Osteocyte (in vitro differentiated cells): ENCODE measurements at places on chromosomes 1 and 21. TPM values are rescaled to one million over a fixed set of nuclear protein-coding genes. Genes with fewer than 3 reads are reported as not detected.

MAP10 gene
- 0.38 and 0.52 TPM in 2 replicates for total RNA-seq

CHIA gene
- total RNA-seq, result not detected in 2 replicates

DNA sequence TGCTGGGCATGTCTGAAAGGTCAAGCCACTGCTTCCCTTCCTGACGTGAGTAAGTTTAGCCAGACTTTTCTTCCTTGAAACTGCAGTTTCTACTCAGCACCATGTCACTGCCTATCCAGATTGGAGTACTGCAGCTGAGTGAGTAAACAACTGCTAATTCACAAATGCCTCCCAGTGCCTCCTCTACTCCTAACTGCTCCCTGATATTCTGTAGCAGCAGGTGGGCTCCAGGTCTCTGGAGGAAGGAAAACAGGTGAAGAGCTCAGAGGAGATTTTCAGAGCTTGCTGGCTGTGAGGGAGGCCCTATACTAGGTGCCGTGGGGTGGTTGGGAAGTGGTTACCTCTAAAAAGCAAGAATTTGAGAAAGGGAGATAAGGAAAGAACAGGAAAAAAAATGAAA is 96.5 kb downstream of the KIF14 start:
- DNase-seq, result no peak

CNIH3 gene
- total RNA-seq, result 4.2 and 5.5 TPM in 2 replicates

DNA sequence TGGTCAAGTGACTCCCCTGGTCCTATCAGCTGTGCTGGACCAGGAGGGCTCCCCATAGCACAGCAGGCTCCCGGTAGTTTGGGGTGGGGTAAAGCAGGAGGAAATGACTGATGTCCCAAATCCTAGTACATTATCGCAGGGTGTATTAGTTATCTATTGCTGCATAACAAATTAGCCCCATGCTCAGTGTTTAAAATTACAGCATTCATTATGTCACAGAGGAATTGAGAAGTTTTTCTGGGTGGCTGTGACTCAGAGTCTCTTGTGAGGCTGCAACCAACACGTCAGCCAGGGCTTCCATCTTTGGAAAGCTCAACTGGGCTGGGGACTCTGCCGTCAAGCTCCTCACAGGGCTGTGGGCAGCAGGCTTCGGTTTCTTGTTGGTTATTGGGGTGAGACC is 34.3 kb upstream of the LAPTM5 start:
- DNase-seq, result no peak

DNA sequence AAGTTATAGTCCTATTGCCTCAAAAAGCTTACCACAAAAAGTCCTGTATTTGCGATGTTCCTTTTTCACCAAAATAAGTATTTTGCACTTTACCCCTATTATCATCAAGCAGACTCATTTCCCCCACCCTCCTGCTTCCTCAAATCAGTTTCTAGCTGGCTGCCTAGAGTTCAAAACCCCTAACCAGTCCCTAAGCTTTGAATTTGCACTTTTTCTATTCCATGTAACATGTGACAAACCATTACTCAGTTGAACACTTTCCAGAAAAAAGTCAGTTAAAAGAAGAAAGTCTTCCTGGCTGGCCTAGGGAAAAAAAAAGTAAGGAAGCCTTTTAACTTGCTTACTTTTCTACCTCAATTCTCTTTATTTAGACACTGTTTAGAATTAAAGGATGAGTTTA is 8.2 kb downstream of the CEP170 start:
- DNase-seq, result no peak

GRCh38 chr1:27545271-27545670 is 55.3 kb upstream of the WASF2 start:
- DNase-seq, result no peak

DNA sequence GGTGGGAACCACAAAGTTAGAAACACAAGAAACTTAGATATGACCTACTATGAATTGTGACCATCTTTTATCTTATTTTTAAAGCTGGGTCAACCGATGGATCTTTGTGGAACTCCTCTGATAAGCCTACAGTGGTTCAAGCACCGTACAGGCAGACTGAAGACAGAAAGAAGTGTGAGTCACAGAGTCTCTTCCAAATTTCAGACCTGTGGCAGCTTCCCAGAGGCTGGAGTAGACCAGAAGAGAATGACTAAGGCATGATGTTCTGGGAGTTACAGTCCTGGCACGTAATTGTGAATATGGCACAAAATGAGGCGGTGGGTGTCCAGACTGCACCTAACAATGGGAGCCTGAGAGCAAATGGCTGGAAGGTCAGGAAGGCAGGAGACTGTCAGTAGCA is 70.0 kb downstream of the LMO4 start:
- DNase-seq, result no peak

GRCh38 chr1:226662642-226663326 is 76.3 kb downstream of the ITPKB start:
- DNase-seq, result peak; percentile 91

PTCH2 gene
- total RNA-seq, result 1.4 TPM in 2 replicates

DNA sequence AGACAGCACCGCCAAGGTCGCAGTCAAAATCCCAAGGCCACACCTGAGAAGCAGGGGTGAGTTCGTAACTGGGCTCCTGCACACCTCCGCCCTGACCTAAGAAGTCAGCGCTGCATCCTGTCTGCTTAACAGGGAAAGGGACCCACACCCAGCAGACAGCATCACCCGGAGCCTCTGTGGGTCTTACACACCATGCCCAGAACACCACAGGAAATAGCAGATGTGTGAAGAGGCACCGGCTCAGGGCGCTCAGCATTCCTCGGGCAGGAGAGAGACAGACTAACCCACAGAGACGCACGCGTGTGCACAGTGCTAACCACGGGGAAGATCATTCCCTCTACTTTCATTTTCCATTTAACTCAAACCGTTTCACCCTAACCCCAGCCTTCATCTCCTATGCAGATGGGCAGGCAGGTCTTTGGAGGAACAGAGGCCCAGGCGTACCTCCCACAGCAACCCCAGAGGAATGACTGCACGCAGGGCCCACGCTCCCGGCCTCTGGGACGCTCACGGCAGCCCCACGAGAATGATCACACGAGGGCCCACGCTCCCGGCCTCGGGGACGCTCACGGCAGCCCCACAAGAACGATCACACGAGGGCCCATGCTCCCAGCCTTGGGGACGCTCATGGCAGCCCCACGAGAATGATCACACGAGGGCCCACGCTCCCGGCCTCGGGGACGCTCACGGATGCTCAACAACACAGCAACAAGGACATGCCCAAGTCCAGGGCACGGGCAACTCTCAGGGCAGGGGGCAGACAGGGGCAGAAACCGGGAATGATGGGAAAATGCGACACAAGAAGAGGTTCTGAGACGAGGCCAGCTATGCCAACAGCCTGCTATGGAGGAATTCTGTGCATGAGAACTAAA is 20.9 kb downstream of the POFUT2 start:
- DNase-seq, result peak; percentile 71

ITLN1 gene
- not detected in 2 replicates for total RNA-seq

DNA sequence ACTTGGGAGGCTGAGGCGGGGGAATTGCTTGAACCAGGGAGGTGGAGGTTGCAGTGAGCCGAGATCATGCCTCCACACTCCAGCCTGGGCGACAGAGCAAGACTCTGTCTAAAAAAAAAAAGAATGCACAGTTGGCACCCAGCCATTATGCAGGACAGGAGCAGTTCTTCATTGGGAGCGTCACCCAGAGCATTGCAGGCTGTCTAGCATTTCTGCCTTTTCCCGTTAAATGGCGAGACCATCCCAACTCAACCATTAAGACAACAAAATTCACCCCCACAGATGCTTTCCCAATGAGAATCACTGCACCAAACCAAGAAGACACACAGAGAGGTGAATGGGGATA is 105.8 kb downstream of the EDEM3 start:
- peak; percentile 42 for DNase-seq

GRCh38 chr1:19424651-19425570 is 60.4 kb downstream of the CAPZB start:
- DNase-seq, result no peak

TTLL10 gene
- total RNA-seq, result not detected in 2 replicates

GRCh38 chr1:153774780-153775457 is at the start of gene SLC27A3:
SLC27A3 (plus strand) TSS chr1:153775407; CDS start chr1:153775498, 91 bp downstream.
- no peak for DNase-seq

GRCh38 chr1:27570784-27571183 is 33.2 kb downstream of the AHDC1 start:
- DNase-seq, result no peak

DNA sequence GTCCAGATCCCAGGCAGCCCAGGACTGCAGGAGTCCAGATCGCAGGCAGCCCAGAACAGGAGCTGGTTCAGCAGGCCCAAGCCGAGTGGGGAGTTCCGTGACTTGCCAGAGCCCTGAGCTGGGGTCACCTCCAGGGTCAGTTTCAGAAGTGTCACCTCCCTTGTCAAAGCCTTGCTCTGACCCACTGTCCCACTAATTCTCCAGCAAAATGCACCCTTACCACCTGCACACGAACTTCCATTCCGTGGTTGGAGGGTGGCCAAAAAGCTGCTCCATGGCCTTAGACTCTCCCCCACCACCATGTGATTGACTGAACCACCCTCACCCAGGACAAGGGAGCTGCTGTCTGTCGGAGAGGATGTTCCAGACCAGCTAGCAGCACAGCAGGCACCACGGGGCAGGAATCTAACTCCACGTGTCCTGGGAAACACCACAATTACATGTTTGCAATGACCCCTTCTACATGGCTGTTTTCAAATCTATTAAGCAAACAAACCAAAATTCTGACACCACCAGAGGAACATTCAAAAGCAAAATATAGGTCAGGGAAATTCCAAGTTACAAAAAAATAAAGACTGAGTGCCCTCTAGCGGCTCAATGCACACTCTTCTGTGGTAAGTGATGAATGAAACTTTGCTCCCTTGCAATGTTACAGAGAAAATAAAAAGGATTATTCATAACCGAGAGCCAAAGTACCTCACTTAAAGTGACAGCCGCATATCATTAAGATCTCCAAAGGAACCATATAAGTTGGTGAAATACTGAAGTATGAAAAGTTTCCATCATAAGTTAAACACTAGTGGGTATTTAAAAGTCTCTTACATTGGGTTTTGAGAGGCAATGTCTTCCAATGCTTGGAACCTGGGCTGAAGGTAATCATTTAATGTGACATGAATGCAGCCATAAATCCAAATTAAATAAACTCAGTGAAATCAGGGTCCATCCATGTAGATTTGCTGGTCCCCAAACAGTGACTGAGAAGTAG is 76.3 kb downstream of the NPHP4 start:
- peak; percentile 80 for DNase-seq

DNA sequence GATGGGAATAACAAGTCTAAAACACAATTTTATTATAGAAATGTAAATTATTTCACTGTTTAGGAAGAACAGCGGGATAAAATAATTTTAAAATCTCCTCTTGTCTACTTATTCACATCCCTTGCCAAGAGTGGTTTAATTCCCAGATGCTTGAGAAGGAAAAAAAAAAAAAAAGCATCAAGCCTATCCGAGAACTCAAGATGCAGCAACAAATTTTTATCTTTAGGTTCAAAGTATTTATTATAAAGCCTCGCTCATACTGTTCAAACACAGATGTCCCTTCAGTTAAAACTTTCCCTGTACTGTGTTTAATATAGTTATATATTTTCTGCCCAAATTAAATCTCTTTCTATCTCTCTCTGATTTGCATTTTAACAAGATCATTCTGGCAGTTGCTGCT is 1615.8 kb downstream of the PLA2G4A start:
- DNase-seq, result no peak
